Left hindlimb (tissue), 1 donor: ENCODE measurements at places on chromosomes 13 and 19.

DNA sequence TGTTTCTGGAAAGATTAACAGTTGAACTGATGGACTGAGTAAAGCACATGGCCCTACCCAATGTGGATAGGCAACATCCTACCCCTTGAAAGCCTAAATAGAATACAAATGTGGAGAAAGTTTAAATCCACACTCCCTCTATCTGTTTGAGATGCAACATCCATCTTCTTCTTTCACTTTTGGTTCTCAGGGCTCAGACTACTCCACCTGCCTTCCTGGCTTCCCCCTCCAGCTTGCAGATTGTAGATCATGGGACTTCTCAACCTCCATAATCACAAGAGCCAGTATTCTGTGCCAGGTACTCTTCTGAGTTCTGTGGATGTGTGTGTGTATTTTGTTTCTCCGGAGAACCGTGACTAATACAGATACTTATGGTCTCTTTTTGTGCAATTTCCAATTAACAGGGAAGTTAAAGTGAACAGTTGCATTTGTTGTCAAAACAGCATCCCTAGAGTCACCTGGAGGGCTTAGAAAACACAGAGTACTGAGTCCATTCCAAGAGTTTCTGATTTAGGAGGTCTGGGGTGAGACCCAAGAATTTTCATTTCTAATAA is 590.3 kb upstream of the MIR17HG start:
- no peak for DNase-seq

DNA sequence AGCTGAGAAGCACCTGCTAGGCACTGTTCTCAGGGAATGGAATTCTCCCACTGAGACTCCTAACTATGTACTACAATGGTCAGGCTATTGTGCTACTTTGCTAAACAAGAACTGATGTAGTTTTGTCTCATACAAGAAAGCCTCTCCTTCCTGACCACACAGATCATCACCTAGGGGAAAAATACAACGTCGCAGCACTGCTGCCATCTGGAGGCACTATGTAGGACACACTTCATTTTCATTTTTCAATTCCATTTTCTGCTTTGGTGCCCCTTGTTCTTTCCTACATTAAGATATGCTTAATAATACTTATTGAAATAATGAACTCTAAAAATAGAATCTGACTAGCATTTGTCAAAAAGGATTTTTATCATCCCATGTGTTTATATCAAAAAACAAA is 21.1 kb downstream of the PROSER1 start:
- no peak for DNase-seq

GRCh38 chr19:49741210-49741844 is 21.8 kb downstream of the TSKS start:
- no peak for DNase-seq

DNA sequence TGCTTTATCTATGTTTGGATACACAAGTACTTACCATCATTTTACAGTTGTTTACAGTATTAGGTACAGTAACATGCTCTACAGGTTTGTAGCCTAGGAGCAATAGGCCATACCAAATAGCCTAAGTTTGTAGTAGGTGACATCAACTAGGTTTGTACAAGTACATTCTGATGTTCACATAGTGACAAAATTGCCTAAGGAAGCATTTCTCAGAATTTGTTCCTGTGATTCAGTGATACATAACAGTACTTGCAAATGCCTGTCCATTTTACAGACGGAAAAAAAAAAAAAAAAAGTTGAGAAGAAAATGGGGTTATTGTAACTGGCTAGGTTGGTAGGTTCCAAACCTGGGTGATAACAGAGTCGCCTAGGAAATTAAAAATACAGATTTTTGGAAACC is 13.6 kb downstream of the UFM1 start:
- no peak for DNase-seq

DNA sequence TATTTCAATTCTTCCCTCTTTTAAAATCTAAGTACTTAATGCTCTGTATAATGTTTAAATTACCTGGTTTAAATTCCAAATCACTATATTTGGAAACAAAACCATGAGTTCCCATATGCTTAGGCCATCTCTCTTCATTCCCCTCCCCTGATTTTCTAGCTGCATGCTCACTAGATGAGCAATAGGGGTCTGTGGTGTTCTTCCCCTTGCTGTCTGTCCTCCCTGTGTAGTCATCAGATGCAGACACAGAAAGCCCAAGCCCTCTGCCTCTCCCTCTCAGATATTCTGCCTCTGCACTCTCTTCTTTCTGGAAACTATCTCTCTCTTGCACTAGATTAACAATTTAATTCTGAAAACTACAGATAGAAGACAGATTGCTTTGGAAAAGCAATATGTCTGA is 1730.2 kb downstream of the OLFM4 start:
- no peak for DNase-seq

- no peak for DNase-seq
These were observed 54.0 kb downstream of the FLT1 start for GRCh38 chr13:28440774-28441504.

- DNase-seq = no peak
These were observed 21.2 kb upstream of the DOCK9 start for GRCh38 chr13:98998831-98999638.

GRCh38 chr19:48271531-48272151 is 1.8 kb downstream of the ZNF114 start:
- peak; percentile 78 for DNase-seq

DNA sequence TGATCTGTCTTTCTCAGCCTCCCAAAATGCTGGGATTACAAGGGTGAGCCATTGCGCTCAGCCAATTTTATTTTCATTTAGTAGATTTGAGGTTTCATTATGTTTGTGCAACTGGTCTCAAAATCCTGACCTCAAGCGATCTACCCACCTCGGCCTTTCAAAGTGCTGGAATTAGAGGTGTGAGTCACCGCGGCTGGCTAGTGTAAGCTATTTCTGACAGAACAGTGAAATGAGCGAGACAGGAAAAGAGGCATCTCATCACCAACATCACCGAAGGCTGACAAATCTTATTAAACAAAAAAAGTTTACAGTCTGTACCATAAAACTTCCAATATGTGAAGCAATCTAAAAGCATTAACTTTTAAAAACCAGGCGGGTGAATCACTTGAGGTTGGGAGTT is 12.2 kb upstream of the ZNF888 start:
- DNase-seq = no peak

GRCh38 chr19:44848036-44848811 is 2.1 kb downstream of the NECTIN2 start:
- peak; percentile 56 for DNase-seq

DNA sequence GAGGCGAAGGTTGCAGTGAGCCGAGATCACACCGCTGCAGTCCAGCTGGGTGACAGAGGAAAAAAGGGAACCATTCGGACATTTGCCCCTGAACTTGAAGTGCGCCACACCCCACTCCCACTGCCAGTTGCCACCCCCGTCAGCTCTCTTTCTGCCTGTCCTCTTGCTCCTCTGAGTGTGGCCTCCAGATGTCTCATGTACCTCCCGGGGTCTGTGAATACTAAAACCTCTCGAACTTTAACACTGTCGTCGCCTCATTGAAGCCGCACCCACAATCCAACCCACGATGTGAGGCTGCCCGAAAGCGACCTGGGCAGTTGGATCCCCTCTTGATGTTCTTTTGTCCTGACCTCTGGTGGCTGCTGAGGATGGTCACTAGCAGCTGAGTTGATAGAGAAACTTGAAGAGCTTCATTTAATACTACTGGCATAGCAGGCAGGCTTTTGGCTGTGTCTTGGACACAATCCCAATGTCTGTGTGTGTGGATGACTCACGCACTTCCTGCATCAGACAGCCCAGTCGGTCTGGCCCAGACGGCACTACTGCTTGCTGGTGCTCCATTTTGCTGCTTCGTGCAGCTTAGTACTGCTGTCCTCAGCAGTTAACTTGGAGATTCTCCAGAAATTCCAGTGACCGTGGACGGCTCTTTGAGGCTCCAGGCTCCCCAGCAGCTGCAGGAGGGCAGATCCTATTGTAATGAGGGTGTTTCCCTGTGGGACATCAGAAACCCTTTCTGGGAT is 4.2 kb downstream of the FPR3 start:
- DNase-seq = peak; percentile 68

GRCh38 chr19:51607920-51608562 is 22.2 kb downstream of the SIGLEC5 start:
- DNase-seq = peak; percentile 64

- no peak for DNase-seq
These were observed 5.3 kb downstream of the ZNF470 start for GRCh38 chr19:56572589-56572988.

DNA sequence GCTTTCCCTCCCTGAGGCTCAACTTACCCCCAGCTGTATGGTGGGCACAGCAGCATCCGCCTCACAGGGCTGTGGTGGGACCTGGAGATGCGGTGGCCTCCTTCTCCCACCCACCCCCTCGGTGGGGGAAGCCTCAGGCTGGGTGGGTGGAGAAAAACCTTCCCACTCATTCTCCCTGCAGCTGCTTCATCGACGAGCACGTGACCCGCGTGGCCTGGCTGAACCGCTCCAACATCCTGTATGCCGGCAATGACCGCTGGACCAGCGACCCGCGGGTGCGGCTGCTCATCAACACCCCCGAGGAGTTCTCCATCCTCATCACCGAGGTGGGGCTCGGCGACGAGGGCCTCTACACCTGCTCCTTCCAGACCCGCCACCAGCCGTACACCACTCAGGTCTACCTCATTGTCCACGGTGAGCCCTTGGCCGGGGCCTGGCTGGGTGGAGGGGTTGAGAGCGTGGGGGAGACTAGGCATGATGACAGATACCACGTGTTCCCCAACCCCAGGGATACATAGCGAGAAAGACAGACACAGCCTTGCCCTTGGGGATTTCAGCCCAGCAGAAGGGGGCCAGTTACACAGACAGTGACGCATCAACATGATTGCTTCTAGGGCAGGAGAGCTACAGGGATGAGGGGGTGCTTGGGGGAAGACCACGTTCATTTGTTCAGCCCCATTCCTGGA is 12.2 kb downstream of the IGLON5 start:
- no peak for DNase-seq

DNA sequence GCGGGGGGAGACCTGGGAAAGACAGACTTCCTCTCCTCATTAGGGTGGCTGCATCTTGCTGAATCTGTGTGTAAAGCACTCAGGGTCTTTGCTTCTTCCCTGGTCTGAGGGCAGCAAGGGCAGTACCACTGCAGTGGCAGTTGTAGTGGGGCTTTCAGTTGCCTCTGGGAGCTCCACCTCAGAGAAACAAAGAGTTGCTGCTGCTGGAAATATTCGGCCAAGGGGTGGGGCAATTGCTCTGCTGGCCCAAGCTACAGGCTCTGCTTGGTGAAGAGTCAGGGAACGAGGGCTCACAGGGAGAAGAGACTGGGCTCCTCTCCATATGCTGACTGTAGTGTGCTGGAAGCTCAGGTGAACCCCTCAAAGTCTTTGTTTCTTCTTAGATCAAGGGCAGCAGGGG is 52.5 kb downstream of the POSTN start:
- DNase-seq = no peak

GRCh38 chr13:33123066-33123859 is 107.0 kb downstream of the KL start:
- no peak for DNase-seq

GRCh38 chr19:3202346-3202745 is 16.6 kb downstream of the NCLN start:
- no peak for DNase-seq

- peak; percentile 39 for DNase-seq
These were observed 720 bp downstream of the FARP1 start for GRCh38 chr13:98143601-98144026.

DNA sequence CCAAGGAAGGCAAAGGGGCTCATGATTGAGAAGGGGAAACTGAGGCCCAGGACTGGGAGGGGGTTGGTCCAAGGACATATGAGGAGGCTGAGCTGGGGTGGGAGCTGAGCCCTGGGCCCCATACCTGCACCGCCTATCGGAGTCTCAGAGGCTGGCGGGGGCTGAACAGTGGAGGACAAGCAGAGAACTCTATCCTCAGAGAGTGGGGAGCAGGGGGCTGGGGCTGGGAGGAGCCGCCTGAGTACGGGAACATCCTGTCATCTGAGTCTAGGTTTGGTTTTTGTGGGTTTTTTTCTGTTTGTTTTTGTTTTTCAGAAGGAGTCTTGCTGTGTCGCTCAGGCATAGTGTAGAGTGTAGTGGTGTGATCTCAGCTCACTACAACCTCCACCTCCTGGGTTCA is 6.2 kb downstream of the ARRDC2 start:
- DNase-seq = no peak

DNA sequence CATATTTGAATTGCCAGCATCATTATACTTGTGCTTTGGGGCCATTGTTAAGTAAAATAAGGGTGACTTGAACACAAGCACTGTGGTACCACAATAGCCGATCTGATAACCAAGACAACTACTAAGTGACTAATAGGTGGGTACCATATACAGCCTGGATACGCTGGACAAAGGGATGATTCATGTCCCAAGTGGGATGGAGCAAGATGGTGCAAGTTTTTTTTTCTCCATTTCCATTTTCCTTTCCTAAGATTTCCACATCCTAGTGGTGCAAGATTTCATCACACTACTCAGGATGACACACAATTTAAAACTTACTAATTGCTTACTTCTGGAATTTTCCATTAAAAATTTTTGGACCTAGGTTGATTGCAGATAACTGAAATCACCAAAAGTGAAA is 15.1 kb downstream of the BRCA2 start:
- DNase-seq = no peak

GRCh38 chr19:10271543-10272086 is 695 bp downstream of the ICAM1 start:
- DNase-seq = no peak

- DNase-seq = no peak
These were observed 36.4 kb upstream of the VSTM2B start for GRCh38 chr19:29489172-29489951.

- no peak for DNase-seq
These were observed 144.9 kb downstream of the MIPEP start for GRCh38 chr13:23744315-23744714.

- DNase-seq = no peak
These were observed 8.8 kb upstream of the METTL21C start for GRCh38 chr13:102703726-102704035.

DNA sequence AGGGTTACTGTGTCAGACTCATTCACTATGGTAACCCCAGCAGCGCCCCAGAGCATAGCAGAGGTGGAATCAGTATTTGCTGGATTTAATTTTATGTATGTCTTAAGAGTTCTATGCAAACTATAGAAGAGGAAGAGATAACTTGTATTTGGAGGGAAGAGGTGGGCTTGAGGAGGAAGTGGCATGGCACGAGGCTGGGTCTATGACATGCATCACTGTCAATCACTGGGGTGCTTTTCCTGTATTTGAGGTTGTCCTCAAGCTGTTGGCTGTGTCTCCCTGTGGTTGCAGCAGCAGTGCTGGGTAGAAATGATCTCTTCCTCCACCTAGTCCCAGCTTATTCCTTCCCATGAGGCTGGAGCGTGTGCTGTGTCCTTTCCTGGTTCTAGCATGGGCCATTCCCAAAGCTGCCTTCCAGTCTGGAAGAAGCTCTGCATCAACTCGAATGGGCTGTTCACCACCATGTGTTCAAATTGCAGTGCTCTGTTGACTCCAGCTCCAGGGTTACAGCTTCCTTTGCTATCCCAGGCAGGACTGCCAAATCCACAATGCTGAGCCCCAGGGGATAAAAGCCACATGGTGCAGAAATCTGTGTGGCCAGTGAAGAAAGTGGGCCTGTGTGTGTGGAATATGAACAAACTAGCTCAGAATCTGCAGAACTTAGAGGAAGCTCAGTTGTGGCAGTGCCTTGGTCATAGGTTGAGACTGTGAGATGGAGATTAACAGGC is 73.1 kb upstream of the MTIF3 start:
- no peak for DNase-seq

GRCh38 chr19:13995017-13995728 is 10.9 kb downstream of the RFX1 start:
- DNase-seq = no peak

- DNase-seq = no peak
These were observed 329.3 kb downstream of the SPRY2 start for GRCh38 chr13:80011448-80012212.

GRCh38 chr19:15177269-15178116 is 23.3 kb downstream of the NOTCH3 start:
- DNase-seq = peak; percentile 84
